Caki2 (cell line): ENCODE measurements at places on chromosomes 5 and 9. TPM values are rescaled to one million over a fixed set of nuclear protein-coding genes. Genes with fewer than 3 reads are reported as not detected.

The FOXD4L6 gene
- total RNA-seq: not detected in 2 replicates

The IFNA2 gene
- total RNA-seq: not detected in 2 replicates

The WNT8A gene
- not detected in 2 replicates for total RNA-seq

The OBP2B gene
- total RNA-seq: not detected in 2 replicates

The SAXO1 gene
- not detected in 2 replicates for total RNA-seq

The SEMA5A gene
- under 0.01 and 0.57 TPM in 2 replicates for total RNA-seq

The SLC25A2 gene
- not detected in 2 replicates for total RNA-seq
